ENCODE measurements at places on chromosomes 4 and X.

GRCh38 chrX:136745215-136746173 lies 35.2 kb downstream of the ARHGEF6 start:
- DNase-seq, result no peak

GRCh38 chrX:102067966-102068723 lies 57.3 kb upstream of the TCEAL2 start:
- no peak for DNase-seq

GRCh38 chrX:116282751-116283150 lies 112.2 kb downstream of the AGTR2 start:
- DNase-seq, result no peak

- peak; percentile 45 for DNase-seq
Observed at GRCh38 chrX:154486396-154487207, at the start of gene UBL4A. UBL4A (minus strand) TSS chrX:154486615; CDS start chrX:154486584, 31 bp downstream.

DNA sequence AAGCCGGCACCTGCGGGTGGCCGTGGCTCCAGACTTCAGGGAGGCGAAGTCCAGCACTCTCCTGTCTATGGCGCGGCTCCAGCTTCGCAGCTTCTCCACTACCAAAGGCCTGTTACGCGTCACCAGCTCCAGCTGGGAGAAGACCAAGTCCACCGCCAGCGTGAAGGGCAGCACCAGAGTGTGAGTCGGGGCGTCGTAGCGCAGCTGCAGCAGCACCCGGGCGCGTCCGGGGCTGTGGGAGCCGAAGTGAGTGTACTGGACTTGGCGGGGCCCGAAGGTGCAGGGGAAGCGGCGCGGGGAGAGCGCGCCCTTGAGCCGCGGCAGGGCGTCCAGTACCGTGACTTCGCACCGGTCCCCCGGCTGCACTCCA lies 444 bp downstream of the FREM3 start:
- DNase-seq, result peak; percentile 21

GRCh38 chr4:13783800-13784411 lies 156.4 kb upstream of the BOD1L1 start:
- DNase-seq, result no peak
